ENCODE measurements at places on chromosomes 7 and 10.

- no peak for DNase-seq
These were observed 118.7 kb downstream of the MKX start for GRCh38 chr10:27626890-27627289.

DNA sequence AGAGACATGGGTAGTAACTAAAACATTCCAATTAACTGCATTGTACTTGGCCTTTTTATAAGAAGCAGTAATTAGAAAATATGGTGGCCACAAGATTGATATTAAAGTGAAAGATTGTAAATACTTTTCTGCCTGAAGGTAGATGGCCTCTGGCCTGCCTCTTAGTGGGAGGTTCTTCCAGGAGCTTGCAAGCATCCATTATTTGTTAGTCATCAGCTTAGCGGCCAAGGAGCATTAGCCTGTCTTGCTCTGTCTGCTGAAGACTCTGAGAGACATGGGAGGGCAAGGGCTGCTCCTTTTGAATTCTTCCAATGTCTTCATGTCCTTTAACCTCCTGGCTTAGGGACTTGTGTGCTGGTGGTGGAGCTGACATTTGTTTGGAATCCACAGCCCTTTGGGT lies 80.4 kb downstream of the TCF7L2 start:
- DNase-seq, result peak; percentile 14

- DNase-seq, result no peak
These were observed 4.8 kb upstream of the AOC1 start for GRCh38 chr7:150847536-150847935.

- no peak for DNase-seq
These were observed 24.3 kb downstream of the PDZD8 start for GRCh38 chr10:117350909-117351308.

DNA sequence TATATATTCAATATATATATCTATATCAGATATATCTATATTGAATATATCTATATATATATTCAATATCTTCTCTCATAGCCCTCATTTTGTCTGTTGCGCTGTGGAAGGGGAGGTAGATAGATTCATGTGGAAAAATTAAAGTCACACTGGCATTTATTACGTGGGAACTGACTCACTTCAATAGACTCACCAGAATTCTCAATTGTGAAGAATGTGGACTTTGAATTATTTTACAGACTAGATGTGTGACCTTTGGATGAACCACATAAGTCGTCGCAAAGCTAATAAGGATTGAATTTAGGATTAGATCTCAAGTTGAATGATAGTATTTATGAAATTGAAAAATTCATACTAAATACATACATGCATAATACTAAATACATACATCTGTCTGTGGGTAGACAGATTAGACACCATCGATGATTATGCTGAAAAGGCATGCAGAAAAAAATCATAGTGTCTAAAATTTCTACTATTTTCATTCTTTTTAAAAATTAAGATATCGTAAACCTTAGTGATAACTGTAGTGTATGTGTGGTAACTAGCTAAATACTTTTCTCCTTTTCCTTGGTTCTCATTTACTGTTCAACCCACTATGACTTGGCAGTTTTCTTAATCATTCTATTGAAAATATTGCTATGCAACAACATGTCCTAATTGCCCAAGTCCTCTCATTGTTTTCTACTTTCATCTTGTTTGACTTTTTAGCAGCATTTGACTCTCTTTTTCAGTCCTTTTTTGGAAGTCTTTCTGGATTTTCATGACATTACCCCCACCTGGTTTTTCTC lies 61.8 kb upstream of the A1CF start:
- DNase-seq, result no peak

GRCh38 chr7:27553273-27553672 lies 109.4 kb downstream of the HIBADH start:
- no peak for DNase-seq

DNA sequence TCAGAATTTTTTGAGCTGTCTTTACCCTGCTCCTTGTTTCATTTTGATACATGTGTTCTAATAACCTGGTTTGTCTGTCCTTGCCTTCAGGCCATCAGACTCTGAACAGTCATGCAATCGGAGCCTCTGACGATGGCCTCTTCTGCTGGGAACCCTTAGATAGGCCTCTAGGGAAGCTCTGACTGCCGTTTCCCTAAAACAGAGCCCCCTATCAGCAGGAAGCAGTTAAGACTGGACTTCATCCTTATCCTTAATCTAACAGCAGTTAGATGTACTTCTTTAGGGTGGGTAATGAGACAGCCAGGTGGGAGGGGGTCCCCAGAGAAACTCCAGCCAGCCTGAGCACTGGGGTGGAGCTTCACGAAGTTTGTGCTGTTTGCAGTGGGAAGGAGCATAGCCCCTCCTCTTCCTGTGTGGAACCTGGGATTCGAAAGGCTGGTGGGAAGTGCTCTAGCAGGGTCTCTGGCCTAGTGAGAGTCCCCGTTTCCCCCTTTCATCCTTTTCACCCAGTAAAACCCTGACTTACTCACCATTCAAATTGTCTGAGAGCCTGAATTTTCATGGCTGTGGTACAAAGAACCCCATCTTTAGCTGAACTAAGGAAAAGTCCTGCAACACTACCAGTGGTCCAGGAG lies 28.4 kb upstream of the SORCS3 start:
- no peak for DNase-seq

GRCh38 chr10:112195224-112195623 lies 11.7 kb upstream of the GPAM start:
- DNase-seq, result no peak

GRCh38 chr7:105731042-105731441 lies 145.4 kb downstream of the ATXN7L1 start:
- no peak for DNase-seq

Data from T1000 (cell line).